HEK293T (cell line): ENCODE measurements at places on chromosomes 3 and 15.
A peak's percentile ranks its signal among the peaks of the same experiment; 100 is the strongest.

DNA sequence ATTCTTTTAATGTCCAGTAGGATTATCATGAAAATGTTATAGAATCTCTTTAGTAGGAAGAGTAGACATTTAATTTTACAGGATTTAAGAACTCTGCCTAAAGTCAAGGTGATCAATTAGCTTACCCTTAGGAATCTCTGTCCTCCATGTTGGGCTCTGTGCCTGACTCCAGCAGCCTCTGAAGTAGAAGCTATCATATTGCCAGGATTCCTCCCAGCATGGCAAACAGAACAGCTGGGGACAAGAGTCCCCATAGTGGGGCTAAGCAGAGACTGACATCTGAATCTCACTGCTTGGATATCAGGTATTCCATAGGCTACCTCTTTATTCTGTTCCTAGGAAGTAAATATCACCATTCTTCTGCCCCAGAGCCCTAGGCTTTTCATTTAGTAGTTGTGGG, 1.5 kb downstream of the SLC15A2 start:
- no peak for DNase-seq

- DNase-seq: no peak
Measured at GRCh38 chr15:49174902-49175301, 4.9 kb downstream of the GALK2 start.

- DNase-seq: no peak
Measured at GRCh38 chr15:30933293-30933692, 29.6 kb downstream of the FAN1 start.

DNA sequence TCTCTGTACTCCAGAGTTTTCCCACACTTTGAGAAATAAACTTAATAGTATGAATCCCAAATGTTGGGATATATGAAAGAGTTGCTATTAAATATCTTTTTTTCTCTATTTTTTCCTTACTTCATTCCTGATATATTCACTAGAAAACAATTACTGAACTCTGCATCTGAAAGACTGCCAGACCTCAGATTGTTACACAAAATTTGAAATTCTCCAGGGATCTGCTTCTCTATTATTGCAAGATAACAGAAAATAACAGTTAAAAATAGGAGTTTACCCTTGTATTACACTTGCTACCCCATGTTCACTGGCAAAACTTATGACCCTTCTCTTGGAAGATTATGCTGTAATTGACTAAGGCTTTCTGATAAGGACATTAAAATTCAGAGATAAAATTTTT, 11.7 kb upstream of the P3H2 start:
- DNase-seq: no peak

DNA sequence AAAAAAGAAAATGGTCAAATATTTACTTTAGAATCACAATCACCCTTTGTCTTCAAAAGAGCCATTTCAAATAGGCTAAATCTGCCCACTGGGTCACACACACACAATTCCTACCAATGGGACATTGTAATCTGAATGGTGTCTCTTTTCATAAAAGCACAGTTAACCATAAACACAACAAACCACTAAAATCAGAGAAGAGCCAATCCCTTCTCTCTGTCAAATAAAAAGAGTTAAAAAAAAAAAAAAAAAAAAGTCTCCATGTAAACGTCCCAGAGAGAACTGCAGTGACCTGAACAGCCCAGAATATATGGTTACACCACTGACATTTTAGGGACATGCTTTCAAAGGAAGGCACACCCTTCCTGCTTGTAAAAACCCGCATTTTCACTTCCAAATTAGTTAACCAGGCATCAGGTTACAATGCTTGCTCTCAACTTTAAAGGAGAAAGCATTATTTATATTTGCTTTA, 63.7 kb downstream of the PRICKLE2 start:
- DNase-seq: peak; percentile 37

DNA sequence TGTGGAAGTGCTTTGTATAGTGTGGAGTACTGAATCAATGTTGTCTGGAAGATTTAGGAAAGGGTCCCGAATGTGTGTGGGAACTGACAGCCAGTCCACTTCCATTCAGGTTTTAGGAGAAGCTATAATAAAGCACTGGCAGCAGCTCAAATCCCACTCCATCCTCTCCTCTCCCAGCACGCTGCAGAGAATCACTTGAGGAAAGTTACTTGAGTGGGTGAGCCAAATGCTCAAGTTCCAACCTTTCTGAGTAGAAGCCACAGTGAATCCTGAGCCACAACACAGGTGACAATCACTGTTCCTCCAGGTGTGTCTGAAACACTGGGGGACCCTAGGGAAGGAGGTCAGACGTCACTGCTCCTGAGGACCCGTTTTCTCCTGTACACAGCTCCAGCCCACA, 106.5 kb downstream of the TIGIT start:
- no peak for DNase-seq

DNA sequence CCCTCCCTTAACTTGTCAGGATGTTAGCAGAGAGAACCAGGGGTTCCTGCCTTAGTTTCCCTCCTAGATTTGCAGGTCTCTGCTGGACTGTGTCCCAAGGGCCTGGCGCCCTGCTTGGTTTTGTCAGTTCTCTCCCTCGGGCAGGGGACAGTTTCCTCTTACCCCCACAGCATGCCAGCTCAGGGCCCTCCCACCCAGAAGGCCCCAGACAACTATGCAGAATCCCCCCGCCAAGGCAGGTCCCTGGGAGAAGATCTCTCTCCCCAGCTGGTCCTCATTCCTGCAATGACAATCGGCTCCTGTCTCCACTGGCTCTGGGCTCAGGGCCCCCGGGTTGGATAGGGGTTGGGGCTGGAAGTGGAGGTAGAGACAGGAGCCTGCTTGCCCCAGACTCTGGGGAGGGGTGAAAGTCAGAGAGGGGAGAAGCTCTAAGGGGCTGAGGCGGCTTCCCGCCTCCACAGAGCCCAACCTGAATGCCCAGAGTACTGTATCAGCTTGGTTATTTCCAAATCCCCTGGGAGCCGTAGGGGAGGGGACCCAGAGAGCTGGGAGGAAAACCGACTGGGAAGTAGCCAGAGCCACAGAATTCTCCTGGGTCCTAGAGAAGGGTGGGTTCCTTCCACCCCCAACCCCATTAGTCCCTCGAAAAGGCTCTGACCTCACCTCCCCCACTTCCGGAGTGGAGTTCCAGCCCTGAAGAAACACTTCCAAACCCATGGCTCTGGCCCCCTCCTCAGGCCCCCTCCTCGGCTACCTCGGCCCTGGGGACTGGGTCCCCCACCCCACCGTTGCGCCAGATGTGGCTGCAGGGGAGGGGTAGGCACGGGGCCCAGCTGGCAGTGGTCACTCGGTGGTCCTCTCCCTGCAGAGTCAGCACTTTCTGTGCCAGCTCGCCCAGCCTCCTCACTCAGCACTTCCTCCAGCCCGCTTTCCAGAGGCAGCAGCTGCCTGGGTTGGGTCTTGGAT, 3.8 kb upstream of the LOXL1 start:
- peak; percentile 61 for DNase-seq

GRCh38 chr15:58830556-58830955, 59.5 kb downstream of the MINDY2 start:
- DNase-seq: no peak

- no peak for DNase-seq
Measured at GRCh38 chr3:194967151-194968117, 281.8 kb downstream of the FAM43A start.
